ENCODE measurements at places on chromosomes 7 and 10.

- no peak for DNase-seq
These were observed 62.1 kb downstream of the PTEN start for GRCh38 chr10:87925570-87925969.

DNA sequence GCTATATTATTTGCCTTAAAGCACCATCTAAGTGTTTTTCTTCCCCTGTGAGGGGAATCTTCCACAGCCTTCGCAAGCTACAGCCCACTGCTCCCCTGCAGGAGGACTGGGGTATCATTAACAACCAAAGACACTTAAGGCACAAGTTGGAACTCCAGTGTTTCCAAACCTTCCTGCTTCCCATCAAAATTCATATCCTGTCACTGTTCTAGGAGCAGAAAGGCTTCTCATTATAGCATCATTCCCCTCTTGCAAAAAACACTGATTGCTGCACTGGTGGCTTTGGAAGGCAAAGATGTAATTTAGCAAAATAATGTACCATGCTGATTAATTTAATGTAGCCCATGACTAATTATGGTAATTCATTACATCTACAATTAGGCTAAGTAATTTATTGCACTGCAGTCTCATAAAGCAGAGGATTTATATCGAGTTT lies 207.2 kb downstream of the SKAP2 start:
- no peak for DNase-seq

- no peak for DNase-seq
These were observed 104.0 kb downstream of the GRM3 start for GRCh38 chr7:86747698-86748097.

DNA sequence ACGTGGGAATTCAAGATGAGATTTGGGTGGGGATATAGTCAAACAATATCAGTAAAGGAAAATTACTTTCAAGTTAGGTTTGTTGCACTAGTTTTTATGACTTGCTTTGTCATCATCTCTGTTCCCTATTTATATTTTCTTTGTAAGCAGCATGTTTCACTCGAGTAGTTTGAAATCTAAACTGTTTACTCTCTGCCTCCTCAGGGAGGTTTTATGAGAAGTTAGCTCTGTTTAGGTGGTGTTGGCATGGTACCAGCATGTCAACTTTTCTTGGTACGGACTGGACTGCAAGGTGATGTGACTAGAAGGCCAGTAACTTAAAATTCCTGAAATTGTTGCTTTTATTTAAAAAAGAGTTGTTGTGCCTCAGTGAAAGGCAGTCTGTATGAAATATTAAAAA lies 59.2 kb upstream of the MTPN start:
- no peak for DNase-seq

GRCh38 chr10:121268363-121268762 lies 329.9 kb downstream of the FGFR2 start:
- no peak for DNase-seq
